ENCODE measurements at places on chromosomes 4 and X.

GRCh38 chr4:93018243-93018642, 714.5 kb downstream of the GRID2 start:
- ATAC-seq: no peak

DNA sequence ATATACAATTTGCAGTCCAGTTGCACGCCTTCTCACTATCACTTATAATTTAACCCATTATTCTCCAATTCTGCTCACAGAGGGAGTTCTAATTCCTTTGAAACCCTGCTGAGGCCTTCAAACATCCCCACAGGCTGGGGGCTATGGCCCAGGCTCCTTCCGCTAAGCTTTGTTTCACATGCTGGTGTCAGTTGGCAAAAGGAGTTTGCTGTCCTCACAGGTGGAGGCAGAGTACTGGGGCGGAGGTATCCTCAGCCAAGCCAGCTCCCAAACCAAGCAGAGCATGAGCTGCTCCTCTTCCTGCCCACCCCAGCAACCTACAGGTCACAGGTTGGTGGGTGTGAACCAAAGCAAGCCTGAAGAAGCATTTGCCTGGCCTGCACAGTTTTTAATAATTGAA, 21.5 kb downstream of the BTC start:
- ATAC-seq: no peak

GRCh38 chr4:111631215-111631999, 513.8 kb upstream of the FAM241A start:
- no peak for ATAC-seq

GRCh38 chrX:87728024-87728423, 210.4 kb downstream of the KLHL4 start:
- no peak for ATAC-seq

- no peak for ATAC-seq
These were observed 411.5 kb upstream of the FTHL17 start for GRCh38 chrX:31483336-31483735.

DNA sequence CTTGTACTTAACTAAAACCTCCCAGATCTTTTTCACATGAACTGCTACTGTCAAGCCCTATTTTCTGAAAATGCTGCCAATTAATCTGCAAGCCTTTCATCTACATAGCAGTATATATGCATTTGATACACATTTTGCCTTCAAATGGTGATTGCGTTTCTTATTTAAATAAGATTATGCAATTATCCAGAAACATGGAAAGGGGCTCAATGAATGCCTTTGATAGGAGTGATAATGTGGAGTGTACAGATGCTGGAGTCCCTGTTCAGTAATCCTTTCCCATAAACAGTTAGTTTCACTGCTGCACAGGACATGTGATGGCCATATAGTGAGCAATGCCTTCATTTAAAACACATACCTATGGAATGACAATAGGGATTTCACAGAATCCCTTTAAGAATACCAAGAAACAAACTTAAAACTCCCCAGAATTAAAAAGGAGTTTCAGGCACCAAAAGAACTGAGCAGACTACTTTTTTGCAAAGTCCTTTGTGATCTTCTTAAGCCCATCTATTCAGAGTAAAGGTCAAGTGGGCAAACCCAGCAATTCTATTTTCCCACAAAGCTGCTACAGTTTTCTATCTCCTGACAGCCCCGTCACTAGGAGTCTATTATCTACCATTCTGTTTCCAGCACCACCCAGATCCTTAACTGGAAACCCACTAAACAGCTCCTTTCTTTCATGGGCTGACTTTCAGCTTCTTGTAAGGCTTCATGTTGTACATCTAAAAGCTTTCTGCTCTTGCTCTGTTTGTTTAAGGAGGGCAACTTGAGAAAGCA, 120.3 kb downstream of the UNC5C start:
- no peak for ATAC-seq

DNA sequence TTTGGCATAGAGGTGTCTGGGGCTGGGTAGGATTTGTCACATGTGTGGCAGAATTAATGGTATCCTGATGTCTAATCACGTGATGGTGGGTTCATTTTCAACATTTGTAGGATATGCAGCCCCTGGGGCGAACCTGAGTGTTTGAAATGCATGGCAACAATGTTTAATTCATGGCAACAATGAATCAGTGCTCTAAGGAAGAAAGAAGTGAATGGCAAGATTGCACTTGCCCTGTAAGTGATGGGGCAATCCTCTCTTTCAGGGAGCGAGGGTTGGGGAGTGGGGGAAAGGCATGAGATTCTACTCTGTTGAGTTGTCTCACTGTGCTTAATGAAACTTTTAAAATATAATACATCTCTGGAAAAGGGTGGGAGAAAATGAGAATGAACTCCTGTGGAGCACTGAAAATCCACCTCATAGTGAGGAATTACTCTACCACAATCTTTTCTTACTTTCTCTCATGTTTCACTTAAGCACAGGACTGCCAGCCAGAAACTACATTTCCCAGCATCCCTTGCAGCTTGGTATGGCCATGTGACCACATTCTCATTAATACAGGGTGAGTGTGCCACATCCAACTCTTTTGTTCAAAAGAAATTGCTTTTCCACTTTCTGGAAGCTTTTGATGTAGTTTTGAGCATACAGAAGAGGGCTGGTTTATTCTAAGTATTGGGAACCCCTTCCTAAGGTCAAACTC, 64.0 kb upstream of the PGM2 start:
- ATAC-seq: no peak

DNA sequence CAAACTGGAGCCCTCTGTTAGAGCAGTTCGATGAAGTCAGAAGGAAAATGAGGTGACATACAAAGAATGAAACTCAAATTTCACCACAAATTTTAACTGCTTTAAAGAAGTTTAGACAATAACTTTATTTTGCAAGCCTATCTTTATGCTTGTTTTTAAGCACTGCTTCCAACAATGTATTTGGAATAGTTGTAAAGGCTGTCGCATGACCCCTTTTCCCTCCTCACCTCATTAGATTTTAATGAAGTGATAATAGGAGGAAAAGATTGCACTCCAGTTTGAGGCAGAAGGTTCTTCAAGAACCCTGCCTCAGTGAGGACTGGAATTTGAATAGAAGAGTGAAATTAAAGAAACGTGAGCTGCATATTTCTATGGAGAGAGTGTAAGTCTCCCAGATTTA, 386.1 kb upstream of the NR3C2 start:
- no peak for ATAC-seq

GRCh38 chr4:180967936-180968335, 1275.3 kb upstream of the TENM3 start:
- ATAC-seq: no peak

GRCh38 chrX:39480963-39481362, 616.8 kb downstream of the BCOR start:
- ATAC-seq: no peak

DNA sequence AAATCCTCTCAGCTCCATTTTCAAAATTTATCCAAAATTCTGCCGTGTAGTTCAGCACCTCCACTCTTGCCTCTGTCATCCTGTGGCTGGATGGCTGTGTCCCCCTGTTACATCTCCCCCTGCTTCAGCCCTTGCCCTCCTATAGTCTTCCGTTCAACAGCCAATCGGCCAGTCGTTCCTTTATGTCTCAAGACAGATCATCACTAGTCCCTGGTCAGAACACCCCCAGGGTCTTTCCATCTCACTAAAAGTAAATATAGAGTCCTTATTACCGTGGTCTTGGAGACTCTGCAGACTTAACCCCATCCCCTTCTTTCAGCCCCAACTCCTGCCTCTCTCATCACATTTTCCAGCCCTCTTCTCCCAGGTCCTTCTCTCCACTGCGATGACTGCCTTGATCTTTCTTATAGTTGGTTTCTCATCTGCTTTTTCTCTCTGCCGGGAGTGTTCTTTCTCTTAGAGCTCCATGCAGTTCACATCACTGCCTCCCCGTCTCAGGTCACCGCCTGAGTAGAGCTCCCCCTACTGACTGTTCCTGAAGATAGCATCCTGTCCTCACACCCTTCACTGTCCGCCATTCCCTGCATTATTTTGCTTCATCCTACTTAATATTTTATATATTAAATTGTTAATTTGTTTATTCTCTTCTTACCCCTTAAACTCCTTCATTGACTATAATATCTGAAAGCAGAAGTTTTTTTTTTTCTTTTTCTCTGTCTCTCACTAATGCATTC, 736.9 kb upstream of the MAGEB2 start:
- no peak for ATAC-seq

- no peak for ATAC-seq
These were observed 56.3 kb upstream of the HPSE start for GRCh38 chr4:83390944-83391343.

- ATAC-seq: peak; percentile 20
These were observed 5.1 kb upstream of the SPON2 start for GRCh38 chr4:1177274-1178141.

DNA sequence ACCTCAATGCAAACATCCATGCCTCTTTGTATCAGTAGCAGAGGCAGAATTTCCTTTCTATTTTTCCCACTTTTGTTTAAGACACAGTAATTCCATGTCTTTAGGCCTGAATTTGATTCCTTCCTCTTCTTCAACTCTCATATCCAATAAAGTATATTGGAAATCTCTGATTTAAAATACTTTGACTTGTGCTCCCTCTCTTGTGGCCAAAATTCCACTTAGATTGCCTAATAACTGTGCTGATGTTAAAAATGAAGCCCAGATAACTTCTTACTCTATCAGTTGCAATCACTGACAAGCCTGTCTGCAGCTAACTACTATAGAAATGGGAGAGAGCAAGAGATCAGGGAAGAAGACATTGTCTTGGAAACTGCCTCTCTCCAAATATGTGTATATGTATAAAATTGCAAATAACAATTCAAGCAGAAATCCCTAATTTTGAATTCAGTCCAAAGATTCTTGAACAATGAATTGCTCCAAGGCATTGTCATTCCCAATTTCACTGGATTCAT, 163.5 kb upstream of the SPIN4 start:
- ATAC-seq: no peak
